ENCODE measurements at places on chromosomes 1 and 21.

GRCh38 chr1:32859915-32860314, 10.8 kb downstream of the FNDC5 start:
- DNase-seq: no peak

DNA sequence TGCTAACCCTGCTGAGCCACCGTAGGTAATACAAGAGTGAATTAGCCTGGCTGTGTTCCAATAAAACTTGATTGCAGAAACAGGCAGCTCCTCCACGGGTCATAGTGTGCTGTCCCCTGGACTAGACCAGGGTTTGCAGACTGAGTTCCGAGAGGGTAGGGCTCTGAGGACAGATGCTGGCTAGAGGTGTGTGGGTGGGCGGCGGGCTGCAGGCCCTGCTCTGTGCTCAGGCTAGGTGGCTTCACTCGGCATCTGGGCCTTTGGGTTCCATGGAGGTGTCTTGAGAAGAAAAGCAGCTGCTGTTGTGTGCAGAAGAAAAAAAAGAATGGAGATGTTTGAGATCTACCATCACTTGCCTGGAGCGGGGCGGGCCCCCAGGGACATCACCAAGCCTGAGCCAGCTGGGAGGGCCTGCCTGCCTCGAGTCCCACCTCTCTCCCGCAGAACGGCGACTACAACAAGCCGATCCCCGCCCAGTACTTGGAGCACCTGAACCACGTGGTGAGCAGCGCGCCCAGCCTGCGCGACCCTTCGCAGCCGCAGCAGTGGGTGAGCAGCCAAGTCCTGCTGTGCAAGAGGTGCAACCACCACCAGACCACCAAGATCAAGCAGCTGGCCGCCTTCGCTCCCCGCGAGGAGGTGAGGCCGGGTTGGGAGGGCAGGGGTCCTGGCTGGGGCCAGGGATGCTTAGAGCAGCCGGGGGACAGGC, 7.9 kb downstream of the TMEM201 start:
- DNase-seq: peak; percentile 28

DNA sequence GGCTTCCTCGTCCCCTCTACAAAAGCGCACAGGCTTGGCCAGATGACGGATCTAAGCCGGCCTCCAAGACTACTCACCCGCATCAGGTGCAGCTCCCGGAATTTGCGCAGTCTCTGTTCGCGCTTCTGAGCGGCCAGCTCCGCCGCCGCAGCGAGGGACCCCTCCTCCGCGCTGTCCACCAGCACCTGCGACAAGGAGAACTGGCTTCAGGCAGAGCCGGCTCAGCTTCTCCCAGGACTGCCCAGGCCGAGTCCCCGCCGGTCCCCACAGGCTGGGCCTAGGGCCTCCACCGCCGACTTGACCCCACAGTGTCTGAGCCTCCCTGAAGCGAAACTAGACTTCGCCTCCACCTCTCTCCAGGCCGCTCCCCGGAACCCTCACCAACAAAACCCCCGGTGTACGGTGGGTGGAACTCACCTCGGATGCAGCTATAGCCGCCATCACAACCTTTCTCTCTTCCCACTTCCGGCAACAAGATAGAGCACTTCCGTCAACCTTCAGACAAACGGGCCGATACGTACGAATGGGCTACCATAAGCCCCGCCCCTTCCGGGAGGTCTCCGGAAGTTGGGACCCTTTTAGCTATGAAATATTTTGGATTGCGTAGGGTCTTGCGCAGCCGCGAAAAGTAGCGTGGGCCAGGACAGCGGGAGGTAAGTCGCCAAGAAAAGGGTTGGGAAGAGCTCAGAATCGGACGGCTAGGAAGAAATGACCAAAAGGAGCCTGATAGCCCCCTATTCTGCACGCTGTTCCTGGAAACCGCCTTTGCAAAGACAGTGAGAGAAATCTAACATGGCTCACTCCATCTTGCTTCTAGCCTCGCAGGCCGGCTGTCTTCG, at the start of gene SYF2:
Gene SYF2 (minus strand): TSS at position 476 of the 839 bp plus-strand sequence. CDS start 35 bp downstream, at position 441.
- DNase-seq: peak; percentile 88

DNA sequence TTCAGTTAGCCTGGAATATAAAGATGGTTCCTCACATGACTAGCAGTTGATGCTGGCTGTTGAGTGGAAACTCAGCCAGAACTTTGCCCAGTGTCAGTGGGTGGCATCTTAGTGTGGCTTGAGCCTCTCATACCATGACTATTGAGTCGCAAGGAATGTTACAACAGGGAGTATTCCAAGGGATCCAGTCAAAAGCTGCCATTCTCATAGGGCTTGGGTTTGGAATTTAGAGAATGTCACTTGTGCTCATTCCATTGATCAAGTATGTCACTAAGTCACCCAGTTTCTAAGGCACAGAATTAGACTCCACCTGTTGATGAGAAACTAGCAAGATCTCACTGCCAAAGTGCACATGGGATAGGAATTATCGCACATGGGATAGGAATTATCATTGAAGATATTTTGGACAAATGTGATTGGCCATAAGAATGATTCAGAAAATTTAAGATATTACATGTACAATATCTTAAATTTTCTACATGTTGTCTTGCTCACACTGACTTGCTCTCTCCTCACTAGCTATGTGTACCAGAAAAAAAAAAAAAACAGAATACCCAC, 1290.7 kb upstream of the ADGRL2 start:
- no peak for DNase-seq

- DNase-seq: no peak
Observed at GRCh38 chr1:4375812-4376211, 278.6 kb upstream of the AJAP1 start.

GRCh38 chr1:168082008-168082876, 54.5 kb downstream of the GPR161 start:
- peak; percentile 65 for DNase-seq

DNA sequence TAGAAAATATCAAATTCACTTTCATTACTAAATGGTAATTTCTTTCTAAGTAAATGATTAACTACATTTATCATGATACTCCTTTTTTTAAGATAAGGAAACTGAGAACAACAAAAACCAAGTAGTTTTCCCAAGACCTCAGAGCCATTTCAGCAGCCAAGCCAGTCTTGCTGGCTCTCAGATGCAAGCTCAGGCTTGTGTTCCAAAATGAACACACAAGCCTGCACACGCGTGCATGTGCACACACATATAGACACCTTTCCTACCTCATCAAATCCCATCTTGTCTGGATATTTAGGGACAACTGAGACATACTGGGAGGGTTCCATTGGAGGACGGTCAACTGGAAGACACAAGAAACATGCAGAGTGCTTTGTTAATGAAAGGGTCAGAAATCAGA, 83.0 kb downstream of the COLGALT2 start:
- DNase-seq: no peak

GRCh38 chr1:228515200-228515834, 28.1 kb downstream of the RNF187 start:
- peak; percentile 22 for DNase-seq

- no peak for DNase-seq
Observed at GRCh38 chr21:34874684-34875513, 174.2 kb downstream of the RUNX1 start.

DNA sequence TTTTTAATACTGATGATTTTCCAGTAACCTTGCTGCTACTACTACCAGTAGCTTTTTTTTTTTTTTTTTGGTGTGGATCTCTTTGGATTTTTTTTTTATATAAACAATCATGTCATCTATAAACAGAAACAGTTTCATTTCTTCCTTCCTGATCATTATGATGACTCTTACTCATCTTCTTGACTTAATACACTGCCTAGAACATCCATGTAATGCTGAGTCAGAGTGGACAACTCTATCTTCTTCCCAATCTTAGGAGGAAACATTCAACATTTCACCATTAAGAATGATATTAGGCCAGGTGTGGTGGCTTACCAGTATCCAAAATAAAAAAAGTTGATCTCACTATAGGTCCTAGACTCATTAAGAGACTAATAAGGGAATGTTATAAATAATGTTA, 69.1 kb downstream of the RUSC1 start:
- DNase-seq: no peak

DNA sequence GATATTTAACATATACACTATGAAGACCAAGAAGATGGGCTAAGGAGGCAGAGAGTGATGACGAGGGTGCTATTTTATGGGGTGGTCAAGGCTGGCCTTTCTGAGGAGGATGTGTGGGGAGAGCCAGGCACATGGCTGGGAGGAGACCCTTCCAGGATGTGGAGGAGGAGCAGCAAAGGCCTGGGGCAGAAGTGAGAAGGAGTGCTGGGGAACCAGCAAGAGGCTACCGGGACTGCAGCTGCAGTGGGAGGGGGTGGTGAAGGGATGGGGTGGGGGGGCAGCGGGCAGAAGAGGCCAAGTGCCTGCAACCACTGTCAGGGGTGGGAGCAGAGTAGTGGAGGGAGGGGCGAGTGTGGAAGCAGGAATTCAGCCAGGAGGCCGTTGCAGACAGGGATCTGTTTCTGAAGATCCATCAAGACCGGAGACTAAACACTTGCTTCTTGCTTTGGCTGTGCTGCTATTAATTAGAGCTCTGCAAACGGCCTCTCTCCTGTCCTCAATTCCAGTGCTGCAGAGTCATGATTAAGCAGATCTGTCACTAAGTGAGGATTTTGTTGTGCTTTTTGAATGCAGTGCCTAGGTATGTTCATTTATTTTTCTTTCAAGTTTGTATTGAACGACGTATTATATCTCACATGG, 89.9 kb downstream of the IER5 start:
- DNase-seq: no peak

- DNase-seq: no peak
Observed at GRCh38 chr1:25146451-25146855, 85.8 kb downstream of the SYF2 start.

GRCh38 chr1:46301406-46301807, 2.0 kb downstream of the LRRC41 start:
- no peak for DNase-seq

Measured in NCI-H2081 (cell line).